HCEC 1CT (cell line): ENCODE measurements at places on chromosomes 11 and 22.

GRCh38 chr22:39596601-39597000 is 26.0 kb downstream of the CACNA1I start:
- no peak for DNase-seq

- no peak for DNase-seq
Observed at GRCh38 chr11:46116007-46116711, 5.1 kb downstream of the PHF21A start.

DNA sequence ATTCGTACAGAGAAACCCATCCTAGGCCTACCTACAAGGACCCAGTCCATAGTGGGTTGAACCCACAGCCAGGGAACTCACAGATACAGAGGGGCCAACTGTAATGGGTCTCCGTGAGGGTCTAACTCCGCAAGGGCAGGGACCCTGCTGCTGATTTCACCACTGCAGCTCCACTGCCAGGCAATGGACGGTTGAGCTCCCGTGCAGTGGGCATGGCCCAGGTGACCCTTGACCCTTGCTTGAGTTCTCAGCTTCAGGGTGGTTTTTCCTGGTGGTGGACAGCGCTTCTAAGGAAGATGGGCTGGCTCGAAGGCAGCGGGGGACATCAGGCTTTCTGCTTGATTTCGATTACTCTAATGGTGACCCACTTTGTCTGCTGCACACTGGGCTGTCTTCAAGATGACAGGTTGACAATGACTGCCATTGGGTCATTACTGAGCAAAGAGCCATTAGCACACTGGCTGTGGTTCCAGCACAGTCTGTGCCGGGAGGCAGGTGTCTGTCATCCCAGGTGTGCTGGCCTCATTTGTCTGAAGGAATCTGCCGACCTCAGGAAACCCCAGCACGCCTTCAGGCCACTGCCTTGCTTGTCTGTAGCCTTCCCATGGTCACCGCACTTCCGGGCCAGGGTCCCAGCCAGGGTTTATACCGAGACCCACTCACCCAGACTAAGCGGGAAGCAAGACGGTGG is 3.7 kb upstream of the GAL start:
- DNase-seq = no peak

DNA sequence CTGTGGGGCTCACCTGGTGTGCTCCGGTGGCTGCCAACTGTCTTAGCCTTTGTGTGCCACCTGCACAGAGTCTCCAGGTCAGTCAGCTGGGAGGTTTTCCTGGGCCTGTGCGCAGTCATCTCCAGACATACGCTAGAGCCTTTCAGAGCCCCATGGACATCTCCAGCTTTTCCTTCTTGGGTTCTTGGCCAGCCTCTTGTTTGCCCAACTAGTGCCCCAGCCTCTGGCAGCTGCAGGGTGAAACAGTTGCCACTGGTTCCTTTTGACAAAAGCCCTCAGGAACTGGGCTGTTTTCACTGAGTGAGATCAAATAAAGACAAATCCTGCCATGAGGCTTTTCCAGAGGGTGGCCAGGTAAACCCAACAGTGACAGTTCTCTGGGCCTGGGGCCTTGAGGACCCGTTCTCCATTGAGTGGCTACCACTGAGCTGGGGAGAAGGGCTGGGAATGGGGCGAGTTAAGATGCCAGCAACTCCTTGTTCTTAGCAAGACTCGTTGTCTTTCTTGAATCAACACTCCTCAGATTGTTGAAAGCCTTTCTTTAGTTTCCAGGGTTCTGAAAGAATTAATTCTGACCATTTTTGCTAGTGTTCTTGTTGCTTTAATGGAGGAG is 16.7 kb upstream of the RANBP1 start:
- no peak for DNase-seq

DNA sequence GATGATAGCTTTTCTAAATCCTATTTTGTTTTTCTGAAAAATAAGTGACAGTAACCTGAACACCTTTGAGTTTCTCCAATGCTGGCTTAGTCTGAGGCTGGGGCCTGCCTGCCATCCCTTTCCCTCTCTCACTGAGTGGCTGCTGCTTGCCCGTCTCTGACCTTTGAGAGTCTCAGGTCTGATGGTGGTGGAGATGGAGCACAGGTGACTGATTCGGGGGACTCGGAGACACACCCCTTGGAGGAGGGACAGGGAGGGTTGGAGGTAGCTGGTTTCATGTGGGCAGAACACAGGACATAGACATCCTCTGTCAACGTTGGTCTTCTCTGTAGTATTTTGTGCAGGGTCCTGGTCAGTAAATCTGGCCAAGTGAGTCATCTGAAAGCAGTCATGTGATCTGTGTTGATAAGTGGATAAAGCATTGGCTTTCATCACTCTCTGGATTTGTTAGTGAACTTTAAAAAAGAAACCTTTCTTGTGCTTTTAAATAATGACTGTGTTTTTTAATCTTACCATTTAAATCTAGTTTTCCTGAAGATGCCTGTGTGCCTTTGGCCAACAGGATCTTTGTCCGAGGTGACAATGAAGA is 47.1 kb upstream of the CLDN5 start:
- no peak for DNase-seq

DNA sequence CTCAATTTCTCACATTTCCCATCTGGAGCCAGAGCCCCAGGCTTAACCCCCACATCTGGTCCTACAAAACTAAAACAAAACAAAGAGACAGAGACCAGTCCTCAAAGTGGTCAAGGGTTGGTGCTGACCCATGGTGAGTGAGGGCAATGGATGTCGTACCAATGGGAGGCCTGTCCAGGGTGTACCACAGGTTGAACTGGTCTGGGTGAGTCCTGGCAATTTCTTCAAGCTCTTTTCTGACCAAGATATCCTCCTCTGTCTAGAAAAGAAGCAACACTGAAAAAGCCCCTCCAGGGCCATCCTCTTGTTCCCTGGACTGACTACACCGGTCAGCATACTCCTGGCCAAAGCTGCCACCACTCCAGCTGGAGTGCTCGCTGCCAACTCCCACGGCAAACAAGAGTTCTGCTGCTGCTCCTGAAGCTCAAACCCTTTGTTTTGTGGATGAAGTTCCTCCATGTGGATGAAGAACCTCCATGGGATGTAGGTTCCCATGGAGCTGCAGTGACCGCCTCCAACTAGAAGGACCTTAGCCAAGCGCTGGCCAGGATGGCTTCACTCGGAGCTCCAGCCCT is 6.9 kb downstream of the CYB5R2 start:
- DNase-seq = no peak

- no peak for DNase-seq
Observed at GRCh38 chr11:129287920-129288319, 87.7 kb upstream of the BARX2 start.

GRCh38 chr11:48900131-48900800 is 83.4 kb downstream of the TRIM51G start:
- DNase-seq = no peak

DNA sequence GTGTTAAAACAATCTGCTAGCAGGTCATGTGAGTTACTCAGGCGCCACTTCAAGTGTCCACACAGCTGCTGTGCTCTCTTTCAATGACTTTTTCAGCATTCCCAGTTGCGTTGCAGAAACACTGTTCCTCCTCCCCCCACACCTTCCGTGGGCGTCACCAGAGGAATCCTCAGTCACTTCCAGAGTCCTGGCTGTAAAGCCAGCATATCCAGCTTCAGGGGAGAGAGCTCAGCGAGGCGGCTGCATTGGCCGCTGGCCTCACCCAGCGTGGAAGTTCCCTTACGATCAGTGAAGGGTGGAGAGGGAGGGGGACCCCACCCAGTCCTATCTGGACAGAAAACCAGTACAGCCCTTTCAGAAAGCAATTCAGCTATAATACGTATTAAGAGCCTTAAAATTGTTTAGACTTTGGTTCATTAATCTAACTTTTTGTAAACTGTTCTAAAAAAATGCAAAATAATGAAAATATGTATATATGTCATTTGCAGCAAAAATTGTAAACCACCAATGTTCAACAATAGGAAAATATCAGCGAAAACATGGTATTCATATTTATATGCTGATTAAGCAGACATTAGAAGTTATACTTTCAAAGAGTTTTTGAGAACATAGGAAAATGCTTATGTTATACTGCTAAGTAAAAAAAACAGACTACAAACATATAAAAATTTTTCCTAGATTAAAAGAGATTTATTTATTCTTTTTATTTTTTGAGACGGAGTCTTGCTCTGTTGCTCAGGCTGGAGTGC is 2.8 kb upstream of the ANO9 start:
- DNase-seq = no peak

DNA sequence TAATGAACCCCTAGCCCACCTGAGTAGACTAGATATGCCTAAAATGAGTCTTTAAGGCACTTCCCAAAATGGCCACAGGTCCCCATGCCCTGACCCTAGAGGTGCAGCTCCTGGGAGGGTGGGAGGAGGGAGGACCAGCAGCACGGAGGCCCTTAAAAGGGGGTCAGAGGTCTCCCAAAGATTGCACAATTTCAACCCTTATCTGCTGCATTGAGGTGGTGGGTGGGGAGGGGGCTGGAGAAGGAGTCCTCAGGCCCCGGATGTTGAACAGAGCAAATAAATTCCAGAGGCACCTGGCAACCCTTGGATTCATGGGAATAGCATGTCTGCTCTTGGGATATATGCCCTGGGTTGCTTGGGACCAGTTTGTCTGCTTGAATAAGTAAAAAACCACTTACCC is 57.6 kb downstream of the NAV2 start:
- DNase-seq = no peak

- DNase-seq = peak; percentile 92
Observed at GRCh38 chr11:16001899-16002426, 354.4 kb downstream of the SOX6 start.

GRCh38 chr11:27618281-27618915 is 81.9 kb downstream of the BDNF start:
- DNase-seq = no peak

GRCh38 chr11:61571337-61571736 is 9.5 kb downstream of the SYT7 start:
- no peak for DNase-seq

DNA sequence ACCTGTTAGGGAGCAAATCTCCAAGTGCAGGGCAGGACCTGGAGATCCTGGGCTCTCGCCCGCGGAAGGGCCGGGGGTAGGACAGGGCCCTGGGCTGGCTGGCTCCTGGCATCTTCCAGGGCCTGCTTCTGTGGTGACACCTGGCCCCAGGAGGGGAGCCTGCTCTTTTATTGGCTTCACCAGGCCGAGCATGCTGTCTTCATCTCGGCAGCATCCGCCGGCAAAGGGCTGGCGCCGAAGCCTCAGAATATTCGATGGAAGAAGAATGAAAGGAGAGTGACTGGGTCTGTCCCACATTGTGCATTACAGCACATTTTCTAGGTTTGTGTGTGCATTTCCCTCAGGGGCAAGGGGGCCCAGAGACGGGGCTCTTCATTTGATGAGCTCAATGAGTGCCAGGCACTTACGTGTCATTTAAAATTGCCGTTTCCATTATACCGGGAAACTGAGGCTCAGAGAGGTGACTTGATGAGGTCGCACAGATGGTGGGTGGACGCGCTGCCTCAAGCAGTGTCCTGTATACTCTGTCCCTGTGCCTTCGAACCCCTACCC is 70.0 kb downstream of the RBX1 start:
- no peak for DNase-seq

GRCh38 chr11:115269191-115269950 is 234.8 kb downstream of the CADM1 start:
- DNase-seq = no peak

DNA sequence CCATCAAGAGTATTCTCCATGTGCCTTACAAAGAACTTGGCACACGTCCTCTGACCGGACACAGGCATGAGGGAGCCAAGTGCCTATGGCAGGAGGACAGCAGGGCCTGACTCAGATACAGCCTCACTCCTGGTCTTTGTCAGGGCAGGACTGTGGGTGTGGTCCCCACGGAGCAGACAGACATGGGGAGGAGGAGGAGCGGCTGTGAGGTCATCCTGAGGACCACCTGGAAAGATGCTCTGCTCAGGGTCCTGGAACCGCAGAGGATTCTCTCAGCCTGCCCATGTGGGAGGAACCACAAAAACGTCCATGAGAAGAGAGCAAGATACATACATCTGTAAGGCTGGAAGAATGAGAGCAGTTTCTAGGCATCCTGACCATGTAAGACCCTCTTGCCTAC is 576.3 kb downstream of the BRD1 start:
- DNase-seq = no peak

GRCh38 chr22:22960307-22960706 is 72.7 kb downstream of the IGLL5 start:
- DNase-seq = no peak

DNA sequence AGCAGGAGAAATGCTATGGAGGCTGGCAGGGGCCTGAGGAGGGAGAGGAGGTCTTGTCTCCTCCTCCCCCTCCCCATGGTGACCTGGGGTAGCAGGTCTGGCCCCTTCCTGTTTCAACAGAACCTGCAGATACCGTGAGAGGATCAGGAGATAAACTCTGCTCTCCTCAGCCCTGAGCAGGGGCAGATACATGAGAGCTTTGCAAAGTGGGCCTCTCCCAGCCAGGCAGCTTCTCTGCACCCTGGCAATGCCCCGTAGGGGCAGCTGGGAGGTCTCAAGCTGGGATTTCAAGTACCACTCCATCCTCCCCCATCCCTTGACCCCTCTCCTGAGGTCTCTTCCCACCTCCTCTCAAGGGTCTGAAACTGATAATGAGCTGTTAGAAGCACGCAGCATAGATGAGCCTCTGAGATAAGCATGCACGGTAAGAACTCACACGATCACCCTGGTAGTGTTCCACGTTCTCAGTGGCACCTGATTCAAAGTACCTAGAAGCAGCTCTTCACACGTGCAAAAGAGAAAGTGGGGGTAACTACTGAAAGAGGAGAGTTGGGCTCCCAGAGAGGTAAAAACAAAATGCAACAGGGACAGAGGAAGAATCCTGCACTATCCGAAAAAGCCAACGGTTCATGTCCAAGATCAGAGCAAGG is 4.9 kb upstream of the CCDC86 start:
- DNase-seq = no peak

GRCh38 chr11:79897896-79898295 is 457.1 kb upstream of the TENM4 start:
- no peak for DNase-seq

GRCh38 chr11:9090488-9091043 is 833 bp downstream of the SCUBE2 start:
- no peak for DNase-seq

DNA sequence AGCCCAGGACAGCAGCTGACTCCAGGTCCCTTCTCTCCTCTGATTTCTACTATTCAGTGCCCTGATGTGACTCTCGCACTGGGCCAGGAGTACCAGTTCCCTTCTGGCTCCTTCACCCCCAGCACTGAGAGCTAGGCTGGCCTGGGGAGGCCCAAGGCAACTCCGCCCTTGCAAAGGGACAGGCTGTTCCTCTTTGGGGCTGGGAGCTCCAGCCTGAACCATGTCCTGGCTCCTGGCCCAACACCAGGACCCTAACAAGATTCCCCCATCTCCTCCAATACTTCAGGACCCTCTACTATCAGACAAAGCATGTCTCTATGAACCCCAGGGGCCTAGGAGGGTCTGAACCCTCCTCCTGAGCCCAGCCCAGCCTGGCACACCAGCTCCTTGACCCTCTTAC is 12.5 kb downstream of the CREB3L1 start:
- DNase-seq = no peak

DNA sequence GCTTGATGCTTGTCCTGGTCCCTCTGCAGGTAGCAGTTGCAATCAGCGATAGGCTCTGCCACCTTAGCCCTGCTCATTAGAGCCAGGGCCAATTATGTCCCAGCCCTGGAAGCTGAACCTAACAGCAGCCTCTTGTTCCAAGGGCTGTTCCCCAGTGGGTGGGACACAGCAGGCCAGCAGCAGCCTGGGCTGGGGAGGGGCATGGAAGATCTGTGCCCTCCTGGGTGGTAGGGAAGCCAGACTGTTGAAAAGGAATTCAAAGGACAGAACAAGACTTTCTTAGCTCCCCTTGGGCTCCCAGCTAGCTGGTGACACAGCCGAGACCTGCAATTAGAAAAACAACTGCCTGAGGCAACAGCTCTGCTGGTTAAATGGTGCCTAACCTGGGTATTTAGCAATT is 17.4 kb downstream of the DRD2 start:
- no peak for DNase-seq

- no peak for DNase-seq
Observed at GRCh38 chr11:128968916-128969315, 26.2 kb upstream of the TP53AIP1 start.
